ENCODE measurements at places on chromosomes 13 and 19.

DNA sequence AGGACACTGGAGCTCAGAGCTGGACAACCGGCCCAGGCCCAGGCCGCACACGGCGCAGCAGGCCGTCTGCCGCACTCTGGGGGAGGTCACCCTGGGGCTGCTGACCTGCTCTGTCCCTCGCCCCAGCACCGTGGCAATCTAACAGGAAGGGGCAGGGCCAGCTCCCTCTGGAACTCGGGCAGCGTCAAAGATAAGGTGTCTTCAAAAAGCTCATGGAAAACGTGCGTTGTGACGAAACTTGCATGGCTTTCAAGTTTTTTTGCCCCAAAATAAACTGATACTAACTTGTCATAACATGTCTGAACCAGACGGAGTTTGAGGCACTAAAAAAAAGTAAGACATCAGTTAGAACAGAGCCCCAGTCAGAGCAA lies 12.2 kb upstream of the ATP8B3 start:
- DNase-seq, result no peak

- no peak for DNase-seq
Measured at GRCh38 chr13:52061587-52061986, 37.1 kb downstream of the UTP14C start.

GRCh38 chr19:43437712-43438111 lies 23.0 kb downstream of the TEX101 start:
- no peak for DNase-seq

DNA sequence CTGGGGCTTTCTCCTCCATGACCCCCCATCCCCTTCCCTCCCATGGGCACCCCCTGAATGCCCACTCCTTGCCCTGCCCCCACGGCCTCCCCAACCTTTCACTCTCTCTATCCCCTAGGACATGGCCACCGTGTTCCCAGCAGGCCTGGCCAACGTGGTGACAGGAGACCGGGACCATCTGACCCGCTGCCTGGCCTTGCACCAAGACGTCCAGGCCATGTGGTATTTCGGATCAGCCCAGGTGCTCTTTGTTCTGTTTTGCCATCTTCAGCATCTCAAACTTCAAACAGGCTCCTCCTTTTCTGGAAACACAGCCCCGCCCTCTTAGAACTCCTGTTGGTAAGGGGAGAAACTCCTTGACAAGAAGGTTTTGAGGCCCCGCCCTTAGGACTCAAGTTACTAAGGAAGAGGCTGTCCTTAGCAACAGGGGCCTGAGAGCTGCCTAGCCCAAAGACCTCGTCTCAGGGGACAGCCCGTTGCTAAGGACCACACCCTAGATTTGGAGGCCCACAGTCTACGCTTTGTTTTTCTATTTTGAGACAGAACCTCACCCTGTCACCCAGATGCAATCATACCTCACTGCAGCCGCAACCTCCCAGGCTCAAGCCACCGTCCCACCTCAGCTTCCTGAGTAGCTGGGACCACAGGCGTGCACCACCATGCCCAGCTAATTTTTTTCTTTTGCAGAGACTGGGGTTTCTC lies 5.1 kb upstream of the FLT3LG start:
- DNase-seq, result peak; percentile 70

GRCh38 chr13:113560645-113561416 lies 23.7 kb upstream of the TFDP1 start:
- DNase-seq, result no peak

Measured in NCI-H226 (cell line).